GM04504 (cell line): ENCODE measurements at places on chromosomes 4 and X.

- DNase-seq: no peak
Measured at GRCh38 chr4:101944649-101945048, 154.1 kb downstream of the BANK1 start.

DNA sequence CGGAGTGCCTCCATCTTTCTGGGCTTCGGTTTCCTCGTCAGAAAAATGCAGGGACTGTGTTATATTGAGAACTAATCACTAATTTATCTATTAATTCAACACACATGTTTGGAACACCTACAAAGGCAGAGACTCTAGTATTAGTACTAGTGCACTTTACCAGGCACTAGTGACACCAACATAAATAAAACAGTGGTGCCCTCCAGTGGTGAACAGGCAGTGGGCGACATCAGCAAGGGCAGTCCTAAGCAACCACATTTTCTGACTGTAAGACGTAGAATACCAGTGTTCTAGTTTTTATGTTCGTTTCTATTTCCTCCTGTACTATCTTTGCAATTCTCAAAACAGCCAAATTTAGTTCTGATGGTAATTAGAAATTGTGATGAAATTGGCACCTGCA is 69.1 kb upstream of the UCP1 start:
- no peak for DNase-seq

DNA sequence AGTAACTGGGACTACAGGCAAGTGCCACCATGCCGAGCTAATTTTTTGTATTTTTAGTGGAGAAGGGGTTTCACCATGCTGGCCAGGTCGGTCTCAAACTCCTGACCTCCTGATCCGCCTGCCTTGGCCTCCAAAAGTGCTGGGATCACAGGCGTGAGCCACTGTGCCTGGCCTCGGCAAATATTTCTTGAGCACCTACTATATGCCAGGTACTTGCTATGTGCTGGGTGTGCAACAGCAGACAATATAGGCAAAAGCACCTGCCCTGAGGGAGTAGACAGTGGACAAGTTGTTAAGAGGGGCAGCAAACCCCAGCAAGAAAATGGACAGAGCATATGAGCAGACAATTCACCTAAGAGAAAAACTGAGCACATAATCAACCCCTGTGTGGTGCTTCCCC is 51.0 kb upstream of the CDKN2AIP start:
- no peak for DNase-seq

- DNase-seq: no peak
Measured at GRCh38 chr4:125704726-125705125, 390.0 kb downstream of the FAT4 start.

- DNase-seq: no peak
Measured at GRCh38 chrX:100600758-100601157, 16.0 kb downstream of the TNMD start.

DNA sequence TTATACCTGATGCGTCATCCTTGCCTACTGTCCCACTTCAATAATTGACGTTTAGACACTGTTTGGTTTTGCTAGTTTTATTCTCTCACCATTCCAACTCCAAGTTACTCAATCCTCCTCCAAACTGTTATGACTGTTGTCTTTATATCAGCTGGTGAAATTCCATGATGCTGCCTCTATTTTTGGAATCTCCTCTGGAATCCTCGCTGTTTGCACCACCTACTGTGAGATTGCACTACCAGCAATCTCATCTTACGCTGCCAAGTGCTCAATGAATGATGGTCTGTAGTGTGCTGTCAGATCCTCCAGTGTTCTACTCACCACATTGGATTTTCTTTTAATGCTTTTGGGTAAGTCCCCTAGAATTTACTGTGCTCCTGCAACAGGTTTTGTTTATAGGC is 13.2 kb upstream of the PCDH18 start:
- peak; percentile 96 for DNase-seq

- DNase-seq: no peak
Measured at GRCh38 chr4:98746530-98746929, 88.1 kb upstream of the TSPAN5 start.

DNA sequence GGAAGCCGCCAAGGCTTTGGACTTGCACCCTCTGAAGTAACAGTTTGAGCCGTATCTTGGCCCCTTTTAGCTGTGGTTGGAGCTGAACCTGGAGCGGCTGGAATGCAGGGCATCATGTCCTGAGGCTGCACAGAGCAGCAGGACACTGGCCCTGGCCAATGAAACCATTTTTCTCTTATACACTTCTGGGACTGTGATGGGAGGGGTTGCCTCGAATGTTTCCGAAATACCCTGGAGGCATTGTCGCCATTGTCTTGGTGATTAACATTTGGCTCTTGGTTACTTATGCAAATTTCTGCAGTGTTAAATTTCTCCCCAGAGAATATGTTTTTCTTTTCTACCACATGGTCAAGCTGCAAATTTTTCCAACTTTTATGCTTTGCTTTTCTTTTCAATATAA is 137.2 kb downstream of the MAGEC1 start:
- no peak for DNase-seq

- DNase-seq: no peak
Measured at GRCh38 chr4:113500424-113500823, 261.1 kb downstream of the CAMK2D start.

- DNase-seq: no peak
Measured at GRCh38 chr4:723751-724530, 18.3 kb downstream of the PCGF3 start.

DNA sequence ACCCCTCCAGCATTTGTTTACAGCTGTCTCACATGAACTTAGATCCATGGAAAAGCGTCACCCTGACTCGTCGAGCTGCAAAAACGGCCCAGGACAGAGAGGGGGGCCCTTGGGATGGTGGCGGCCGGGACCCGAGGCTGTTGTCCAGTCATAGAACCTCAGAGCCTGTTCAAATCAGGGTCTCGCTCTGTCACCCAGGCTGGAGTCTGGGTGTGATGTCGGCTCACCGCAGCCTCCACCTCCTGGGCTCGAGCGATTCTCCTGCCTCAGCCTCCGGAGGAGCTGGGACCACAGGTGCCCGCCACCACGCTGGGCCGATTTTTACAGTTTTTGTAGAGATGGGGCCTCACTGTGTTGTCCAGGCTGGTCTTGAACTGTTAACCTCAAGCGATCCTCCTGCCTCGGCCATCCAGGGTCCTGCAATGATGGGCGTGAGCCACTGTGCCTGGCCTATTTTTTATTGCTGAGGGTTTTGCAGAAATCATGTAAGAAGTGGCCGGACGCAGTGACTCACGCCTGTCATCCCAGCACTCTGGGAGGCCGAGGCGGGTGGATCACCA is 42.6 kb upstream of the PPP2R3B start:
- DNase-seq: no peak

DNA sequence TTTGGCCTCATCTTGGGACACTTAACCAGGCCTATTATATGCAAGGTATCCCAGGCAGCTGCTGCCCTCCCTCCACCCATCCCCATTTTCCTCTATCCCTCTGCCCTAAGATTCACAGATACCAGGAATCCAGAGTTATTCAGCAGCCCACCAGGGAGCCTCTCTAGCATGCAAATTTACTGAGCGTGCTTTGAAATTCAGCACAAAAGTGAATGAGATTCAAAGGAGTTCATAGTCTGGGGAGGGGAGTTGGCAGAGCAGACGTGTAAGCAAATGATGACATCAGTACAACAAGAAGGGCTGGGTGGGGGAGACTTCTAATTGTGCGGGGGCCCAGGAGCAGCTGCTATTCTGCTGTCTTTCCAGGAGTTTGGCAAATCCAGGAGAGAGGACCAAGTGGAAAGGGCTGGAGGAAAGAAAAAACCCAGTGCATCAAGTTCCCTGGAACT is 1.7 kb upstream of the MTM1 start:
- no peak for DNase-seq

DNA sequence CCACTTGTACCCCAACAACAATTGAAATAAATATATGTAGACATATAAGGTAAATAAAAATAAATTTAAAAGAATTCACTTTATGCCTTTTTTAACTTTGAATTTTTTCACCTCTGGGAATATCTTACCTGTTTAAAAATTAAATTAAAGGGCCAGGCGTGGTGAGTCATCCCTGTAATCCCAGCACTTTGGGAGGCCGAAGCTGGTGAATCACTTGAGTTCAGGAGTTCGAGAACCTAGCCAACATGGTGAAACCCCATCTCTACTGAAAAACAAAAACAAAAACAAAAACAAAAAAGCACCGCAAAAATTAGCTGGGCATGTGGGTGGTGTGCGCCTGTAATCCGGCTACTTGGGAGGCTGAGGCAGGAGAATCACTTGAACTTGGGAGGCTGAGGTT is 164.8 kb downstream of the AASDH start:
- DNase-seq: no peak

- no peak for DNase-seq
Measured at GRCh38 chr4:73258436-73258685, 237 bp downstream of the ANKRD17 start.

DNA sequence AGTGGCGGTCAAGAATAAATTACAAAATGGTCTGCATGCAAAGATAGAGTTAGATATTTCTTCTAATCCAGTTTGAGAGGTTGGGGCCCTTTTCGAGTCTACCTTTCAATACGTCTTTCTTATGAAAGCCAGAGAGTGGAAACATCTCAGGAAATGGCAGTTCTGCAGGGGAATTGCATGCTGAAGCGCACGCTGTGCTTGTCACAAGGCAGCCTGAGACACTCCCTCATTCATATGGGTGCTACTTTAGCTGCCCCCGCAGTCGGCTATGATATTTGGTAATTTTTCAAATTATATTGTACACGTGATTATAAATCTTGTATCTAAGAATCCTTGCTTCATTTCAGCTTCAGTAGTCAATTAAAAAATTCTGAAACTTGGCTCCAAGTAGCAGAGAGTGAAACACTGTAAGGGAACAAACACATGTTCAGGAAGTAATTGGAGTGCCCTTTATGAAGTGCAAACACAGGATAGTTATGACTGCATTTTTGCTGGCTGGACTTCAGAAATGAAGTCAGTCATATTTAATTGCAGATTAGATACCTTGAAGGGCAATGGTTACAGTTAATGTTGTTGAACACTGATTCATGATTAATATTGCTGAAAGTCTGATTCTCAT is 145.5 kb upstream of the NAP1L5 start:
- DNase-seq: no peak

DNA sequence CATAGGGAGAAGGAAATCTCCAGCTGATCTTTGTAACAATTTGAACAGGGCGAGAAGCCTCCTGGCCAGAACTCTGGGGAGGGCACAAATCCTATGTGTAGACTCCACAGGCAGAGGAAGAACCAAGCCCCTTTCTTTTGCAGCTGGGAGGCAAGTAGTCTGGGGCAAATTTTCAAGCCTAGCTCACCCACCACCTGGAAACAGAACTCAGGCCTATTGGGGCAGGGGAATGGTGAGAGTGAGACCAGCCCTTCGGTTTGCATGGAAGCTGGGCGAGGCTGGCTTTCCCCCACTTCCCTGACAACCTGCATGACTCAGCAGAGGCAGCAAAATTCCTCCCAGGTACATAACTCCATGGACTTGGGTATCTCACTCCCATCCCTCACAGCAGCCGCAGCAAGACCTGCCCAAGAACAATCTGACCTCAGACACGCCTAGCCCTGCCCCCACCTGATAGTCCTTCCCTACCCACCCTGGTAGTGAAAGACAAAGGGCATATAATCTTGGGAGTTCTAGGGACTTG is 138.2 kb downstream of the EMCN start:
- DNase-seq: no peak

DNA sequence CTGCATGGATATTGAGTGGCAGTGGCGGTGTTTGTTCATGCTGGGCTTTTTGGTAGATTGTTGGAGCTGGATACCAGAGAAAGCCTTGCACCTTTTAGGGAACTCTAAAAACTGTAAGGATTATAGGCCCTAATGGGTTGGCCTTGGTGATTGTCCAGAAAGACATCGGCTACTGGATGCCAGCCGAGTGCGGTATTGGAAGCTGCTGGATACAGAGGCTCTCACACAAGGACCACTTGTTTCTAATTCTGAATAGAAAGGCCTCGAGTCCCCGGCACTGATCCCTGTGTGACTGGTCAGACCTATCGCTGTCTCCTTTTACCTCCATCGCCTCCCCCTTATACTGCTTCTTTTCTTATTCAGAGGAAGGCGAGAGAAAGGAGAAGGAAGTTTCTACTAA is 27.3 kb upstream of the SCOC start:
- DNase-seq: no peak

GRCh38 chr4:82268826-82269193 is 105.0 kb downstream of the HNRNPD start:
- no peak for DNase-seq

DNA sequence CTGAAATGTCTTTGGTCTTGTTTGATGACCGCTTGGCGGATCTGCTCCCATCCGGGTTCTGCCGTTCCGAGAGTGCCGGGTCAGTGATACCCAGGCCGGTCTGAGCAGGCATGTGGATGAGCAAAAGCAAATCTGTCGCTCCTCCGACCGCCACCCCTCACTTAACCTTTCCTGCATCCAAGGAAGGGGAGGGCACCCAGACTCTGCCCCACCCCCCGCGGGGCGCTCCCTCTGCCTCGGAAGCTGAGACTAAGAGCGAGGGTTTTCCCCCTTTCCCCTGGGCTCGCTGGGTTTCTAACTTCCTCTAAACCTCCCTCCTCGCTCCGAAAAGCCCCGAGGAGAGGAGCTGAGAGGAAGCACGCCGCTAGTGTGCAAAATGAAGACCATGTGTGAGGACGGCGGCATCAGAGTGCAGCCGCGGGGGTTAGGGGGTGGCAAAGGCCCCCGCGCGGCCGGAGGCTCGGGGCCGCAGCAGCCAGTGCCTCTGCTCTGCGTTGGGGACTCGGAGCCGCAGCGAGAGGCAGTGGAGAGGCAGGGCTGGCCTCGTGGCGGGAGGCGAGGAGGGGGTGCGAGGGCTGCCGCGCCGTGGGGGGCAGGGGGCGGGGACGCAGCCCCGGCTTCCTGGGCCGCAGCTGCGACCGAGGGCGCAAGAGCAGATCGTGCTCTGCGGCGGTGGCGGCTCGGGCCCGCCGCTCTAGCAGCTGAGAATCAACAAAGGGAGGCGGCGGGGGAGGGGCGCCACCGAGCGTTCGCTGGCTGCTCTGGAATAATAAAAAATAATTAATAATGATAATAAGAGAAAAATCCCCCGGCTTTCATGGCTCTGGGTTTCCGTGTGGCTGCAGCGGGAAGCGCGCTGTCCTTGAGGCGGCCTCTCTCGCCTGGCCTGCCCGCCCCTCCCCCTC is 55.8 kb upstream of the BCOR start:
- no peak for DNase-seq

- peak; percentile 31 for DNase-seq
Measured at GRCh38 chr4:88211473-88212252, 53.2 kb upstream of the ABCG2 start.
